KBM-7 (cell line): ENCODE measurements at places on chromosomes 6 and 20.

GRCh38 chr20:61449057-61449609, 197.1 kb downstream of the CDH4 start:
- DNase-seq, result no peak

- peak; percentile 12 for DNase-seq
These were observed 71.1 kb upstream of the CTNNBL1 start for GRCh38 chr20:37622728-37623127.

DNA sequence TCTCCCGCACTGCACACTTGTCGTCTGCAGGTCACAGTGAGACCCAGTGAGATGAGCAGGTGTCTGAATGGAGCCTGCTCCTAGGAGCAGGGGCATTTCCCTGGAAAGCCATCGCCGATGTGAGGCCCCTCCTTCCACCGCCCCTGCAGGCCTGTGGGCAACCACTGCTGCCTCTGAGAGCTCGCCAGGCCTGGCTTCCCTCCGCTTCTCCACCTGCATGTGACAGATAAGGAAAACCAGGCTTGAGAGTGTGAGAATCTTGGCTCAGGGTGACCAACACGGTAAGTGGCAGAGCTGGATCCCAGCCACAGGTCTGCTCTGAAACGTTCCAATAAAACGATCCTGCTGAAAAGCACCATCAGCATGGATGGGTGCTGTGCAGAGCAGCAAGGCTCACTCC, 332.8 kb downstream of the CDH4 start:
- no peak for DNase-seq

GRCh38 chr20:54557806-54558590, 82.6 kb downstream of the DOK5 start:
- DNase-seq, result no peak

GRCh38 chr20:6866741-6867140, 99.3 kb downstream of the BMP2 start:
- DNase-seq, result no peak

DNA sequence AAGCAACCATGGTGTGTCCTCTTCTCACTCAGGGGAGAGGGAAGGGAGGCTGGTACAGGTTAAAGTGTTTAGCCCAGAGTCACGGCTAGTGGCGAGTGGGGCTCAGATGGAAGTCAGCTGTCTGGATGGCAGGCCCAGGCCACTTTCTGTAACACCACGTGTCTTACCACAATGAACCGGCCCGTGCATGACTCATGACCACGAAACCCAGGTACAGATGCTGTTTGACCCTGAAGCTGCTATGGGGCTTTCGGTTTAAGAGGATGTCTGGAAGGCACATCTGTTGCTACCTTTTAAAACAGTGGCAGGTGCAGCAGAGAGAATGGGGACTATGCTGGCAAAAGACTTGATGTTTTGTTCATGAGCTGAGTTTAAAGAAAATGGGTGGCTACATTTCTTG, 36.5 kb upstream of the MPC1 start:
- peak; percentile 26 for DNase-seq

- DNase-seq, result no peak
These were observed 51.9 kb downstream of the ILRUN start for GRCh38 chr6:34644716-34645115.

DNA sequence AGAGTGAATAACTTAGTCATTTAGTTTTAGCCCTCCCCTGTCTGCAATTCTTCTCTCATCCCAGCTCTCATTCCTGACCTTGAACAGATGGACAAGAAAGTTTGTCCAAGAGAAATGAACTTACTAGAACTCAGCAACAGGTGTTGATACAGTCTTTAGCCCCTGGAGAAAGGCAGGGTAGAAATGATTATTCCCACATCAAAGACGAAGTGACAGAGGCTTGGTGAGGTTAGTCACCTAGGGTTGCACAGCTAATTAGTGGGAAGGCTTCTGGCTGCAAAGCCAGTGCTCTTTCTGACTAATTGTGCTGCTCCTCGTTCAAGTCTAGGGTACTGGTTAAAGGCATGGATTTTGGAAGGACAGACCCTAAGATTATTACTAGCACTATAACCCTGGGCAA, 4.5 kb downstream of the ZDHHC14 start:
- DNase-seq, result no peak

DNA sequence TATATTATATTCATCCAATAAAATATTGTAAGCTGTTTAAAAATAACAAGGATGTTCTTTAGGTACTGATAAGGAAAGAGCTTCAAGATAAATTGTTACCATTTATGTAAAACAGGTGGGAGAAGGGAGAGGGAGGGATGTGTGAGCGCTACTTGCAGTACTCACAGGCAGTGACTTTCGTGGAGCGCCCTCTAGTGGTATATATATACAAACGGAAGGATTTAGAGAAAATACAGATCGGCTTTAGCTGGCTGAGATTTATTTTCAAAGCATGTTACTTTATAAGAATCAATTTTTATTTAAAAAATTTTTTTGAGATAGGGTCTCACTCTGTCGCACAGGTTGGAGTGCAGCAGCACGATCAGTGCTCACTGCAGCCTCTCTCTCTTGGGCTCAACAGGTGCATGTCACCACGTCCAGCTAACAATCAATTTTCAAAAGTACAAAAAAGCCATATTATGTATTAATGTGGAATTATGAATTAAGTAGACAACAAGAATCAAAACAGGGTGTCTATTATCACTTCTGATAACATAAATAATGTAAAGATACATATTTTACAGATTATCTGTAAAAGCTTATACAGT, 3.3 kb upstream of the MOG start:
- peak; percentile 45 for DNase-seq

DNA sequence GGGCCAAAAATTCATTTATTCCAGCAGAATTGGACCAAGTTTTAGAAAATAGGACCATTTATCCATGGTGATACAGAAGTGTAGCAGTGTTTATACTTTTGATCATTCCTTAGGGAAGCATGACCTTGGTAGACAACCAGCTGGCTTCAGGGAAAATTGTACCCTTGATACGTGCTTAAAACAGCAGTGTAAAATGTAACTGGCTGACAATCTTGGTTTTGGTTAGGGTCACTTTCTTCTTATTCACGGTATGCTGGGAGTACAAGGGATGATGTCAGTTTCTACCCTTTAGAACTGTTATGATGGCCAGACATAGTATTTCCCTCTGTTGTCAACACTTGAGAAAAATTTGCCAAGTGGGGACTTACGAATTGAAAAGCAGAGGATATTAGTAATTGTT, 157.1 kb downstream of the BCKDHB start:
- DNase-seq, result no peak

DNA sequence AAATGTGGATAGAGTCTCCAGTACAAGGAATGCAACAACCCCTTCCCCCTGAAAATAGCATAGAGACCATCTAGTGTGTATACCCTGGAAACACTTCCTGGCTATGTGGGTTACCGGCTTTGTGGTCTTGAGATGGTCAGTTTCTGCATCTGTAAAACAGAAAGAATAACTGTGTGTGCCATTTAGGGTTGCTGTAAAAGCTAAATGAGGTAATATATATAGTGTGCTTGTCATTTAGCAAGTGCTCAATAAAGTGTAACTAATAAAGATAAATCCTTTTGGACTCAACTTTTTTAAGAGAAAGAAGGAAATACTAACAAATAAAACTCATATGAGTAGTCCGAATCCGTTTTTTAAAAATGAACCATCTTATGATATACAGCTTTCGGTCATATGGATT, 109.1 kb downstream of the SOBP start:
- no peak for DNase-seq

- no peak for DNase-seq
These were observed 14.0 kb upstream of the CST9L start for GRCh38 chr20:23582293-23582692.

GRCh38 chr20:25100914-25101313, 19.0 kb upstream of the VSX1 start:
- DNase-seq, result no peak

GRCh38 chr20:58141971-58142842, 86.2 kb downstream of the ANKRD60 start:
- DNase-seq, result no peak

GRCh38 chr6:131065112-131065823, 2.2 kb upstream of the EPB41L2 start:
- DNase-seq, result no peak

DNA sequence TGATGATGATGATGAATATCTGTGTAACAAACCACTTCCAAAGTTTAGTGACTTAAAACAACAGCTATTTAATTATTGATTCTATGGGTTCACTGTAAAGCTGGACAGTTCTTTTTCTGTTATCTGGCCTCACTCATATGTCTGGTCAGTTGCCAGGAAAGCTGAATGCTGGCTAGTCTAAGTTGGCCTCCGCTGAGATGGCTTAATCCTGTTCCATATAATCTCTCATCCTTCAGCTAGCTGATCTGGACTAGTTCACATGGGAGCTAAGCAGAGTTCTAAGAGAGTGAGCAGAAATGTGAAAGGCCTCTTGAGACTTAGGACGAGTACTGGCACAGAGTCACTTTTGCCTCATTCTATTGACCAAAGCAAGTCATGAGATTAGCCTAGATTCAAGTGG, 334.7 kb upstream of the FLRT3 start:
- DNase-seq, result no peak

- DNase-seq, result no peak
These were observed 66.2 kb upstream of the SLCO4A1 start for GRCh38 chr20:62575976-62576722.

DNA sequence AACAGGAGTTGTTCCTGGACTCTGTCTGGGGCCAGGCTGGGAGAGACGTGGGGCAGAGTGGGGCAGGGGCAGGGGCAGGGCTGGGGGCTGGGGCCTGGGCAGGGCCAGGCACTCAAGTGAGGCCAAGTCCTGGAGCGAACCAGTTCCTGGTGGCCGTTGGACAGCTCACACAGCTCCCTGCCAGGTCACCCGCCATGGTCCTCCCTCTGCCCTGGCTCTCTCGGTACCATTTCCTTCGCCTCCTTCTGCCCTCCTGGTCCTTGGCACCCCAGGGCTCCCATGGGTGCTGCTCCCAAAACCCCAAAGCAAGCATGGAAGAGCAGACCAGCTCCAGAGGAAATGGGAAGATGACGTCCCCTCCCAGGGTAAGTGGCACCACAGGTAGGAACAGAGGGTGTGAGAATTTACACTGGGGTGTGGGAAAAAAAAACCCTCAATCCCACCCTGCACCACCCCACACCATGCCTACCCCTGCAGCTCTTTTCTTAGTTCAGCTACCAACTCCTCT, at the start of gene MCCD1:
TSS of gene MCCD1 (plus strand) at position 142 of the 508 bp plus-strand sequence. CDS start at position 195, 53 bp downstream.
- DNase-seq, result no peak

GRCh38 chr6:159068904-159069578, 24.2 kb upstream of the TAGAP start:
- DNase-seq, result peak; percentile 58

- no peak for DNase-seq
These were observed 602 bp upstream of the TSPYL4 start for GRCh38 chr6:116254297-116255056.

GRCh38 chr20:59002874-59003399, 4.1 kb downstream of the CTSZ start:
- DNase-seq, result no peak

GRCh38 chr6:26390531-26390930, 7.6 kb downstream of the BTN2A2 start:
- no peak for DNase-seq

DNA sequence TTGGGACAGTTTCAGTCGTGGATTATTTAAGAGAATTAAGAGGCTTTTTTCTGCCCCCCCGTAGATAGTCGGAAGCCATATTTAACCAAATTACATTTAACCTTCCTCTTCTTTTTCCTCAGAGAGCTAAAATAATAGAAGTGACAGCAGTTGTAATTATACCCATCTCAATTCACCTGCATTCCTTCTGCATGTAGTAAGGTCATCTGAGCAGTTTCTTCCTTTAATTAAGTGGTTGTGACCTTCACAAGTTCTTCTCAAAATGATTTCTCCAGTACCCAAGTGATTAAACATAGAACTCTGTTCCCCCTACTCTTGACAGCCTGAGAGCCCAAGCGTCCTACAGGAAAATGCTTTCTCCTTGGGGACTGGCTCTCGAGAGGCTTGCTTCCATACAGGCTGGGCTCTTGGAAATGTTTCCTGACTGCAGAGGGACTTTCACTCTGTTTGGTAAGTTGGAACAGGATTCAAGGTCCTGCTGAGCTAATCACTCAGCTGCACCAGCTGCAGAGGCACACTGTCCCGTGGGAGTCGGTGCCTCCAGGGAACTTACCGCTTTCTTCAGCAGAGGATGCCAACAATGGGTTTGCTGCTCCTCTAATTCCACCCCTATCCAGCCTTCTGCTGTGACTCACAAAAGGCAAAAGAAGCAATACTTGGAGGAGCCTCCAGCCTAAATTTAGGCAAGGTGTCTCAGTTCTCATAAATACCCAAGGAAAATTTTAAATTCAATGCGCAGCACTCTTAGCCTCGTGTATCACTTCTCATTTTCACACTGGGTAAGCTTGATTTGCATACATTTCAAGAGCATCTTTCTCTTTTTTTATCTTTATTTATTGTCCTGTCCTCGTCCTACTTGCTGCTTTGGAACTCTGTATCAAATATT, 414.9 kb downstream of the KIF16B start:
- DNase-seq, result no peak

GRCh38 chr20:53354314-53354713, 239.3 kb downstream of the ZNF217 start:
- no peak for DNase-seq

GRCh38 chr6:43934183-43934802, 164.3 kb downstream of the VEGFA start:
- no peak for DNase-seq

GRCh38 chr6:136334853-136335252, 45.2 kb upstream of the BCLAF1 start:
- DNase-seq, result peak; percentile 28

GRCh38 chr20:57216669-57217068, 49.8 kb downstream of the BMP7 start:
- DNase-seq, result no peak

- DNase-seq, result peak; percentile 21
These were observed 997.6 kb upstream of the CITED2 start for GRCh38 chr6:140372064-140372463.

GRCh38 chr6:122389704-122390372, 9.6 kb upstream of the HSF2 start:
- no peak for DNase-seq

GRCh38 chr20:32518593-32519380, 66.3 kb downstream of the NOL4L start:
- no peak for DNase-seq

- no peak for DNase-seq
These were observed 39.5 kb upstream of the SDHAF4 start for GRCh38 chr6:70527071-70527737.

- no peak for DNase-seq
These were observed 65.8 kb downstream of the ADGRG6 start for GRCh38 chr6:142367501-142368018.

- no peak for DNase-seq
These were observed 292.2 kb downstream of the FRK start for GRCh38 chr6:115768500-115768899.

- DNase-seq, result peak; percentile 57
These were observed 35.3 kb upstream of the EZR start for GRCh38 chr6:158854214-158855101.

GRCh38 chr20:36491901-36492617, 49.3 kb upstream of the MYL9 start:
- peak; percentile 62 for DNase-seq

DNA sequence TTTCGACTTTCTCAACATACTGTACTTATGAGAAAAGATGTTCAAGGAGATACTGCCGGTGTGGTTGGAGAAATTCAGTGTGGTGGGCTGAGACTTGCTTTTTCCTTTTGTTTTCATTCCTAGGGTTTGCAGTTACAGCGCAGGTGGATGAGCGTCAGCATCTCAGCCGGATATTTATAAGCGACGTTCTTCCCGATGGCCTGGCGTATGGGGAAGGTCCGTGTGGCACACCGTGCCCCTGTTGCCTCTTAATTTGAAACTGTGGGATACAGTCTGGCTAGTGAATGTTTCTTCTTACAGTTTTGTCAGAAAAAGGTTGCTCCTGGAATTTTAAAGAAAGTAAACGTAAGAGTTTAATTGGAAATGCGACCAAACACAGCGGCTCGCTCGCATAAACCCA, 81.7 kb upstream of the CLDN20 start:
- DNase-seq, result no peak

GRCh38 chr20:37235065-37235464, 26.5 kb downstream of the GHRH start:
- no peak for DNase-seq
